K562 (cell line): ENCODE measurements at places on chromosomes 4 and X.
A peak's percentile ranks its signal among the peaks of the same experiment; 100 is the strongest.

GRCh38 chr4:128440923-128441322 lies 153.3 kb upstream of the PGRMC2 start:
- no peak for DNase-seq

DNA sequence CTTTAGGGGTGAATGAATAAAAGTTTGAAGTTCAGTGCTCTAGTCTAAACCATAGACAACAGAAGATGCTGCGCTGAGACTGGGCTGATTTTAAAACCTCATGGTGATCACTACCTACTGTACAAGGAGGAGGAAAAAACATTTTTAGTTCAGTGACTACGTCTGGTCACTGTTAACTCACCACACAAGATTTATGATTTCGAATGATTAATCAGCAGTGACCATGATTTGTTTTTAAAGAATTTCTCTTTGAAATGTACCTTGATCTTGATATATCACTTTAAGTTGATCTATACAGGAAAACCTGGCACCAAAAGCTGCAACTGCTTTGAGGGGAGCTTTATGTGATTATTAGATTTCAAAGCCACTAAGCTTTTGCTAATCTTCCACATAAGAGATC lies 286.3 kb downstream of the PDGFC start:
- DNase-seq, result no peak

GRCh38 chrX:143435916-143436315 lies 81.4 kb downstream of the SPANXN3 start:
- no peak for DNase-seq

GRCh38 chrX:34656842-34657725 lies at the start of gene TMEM47:
TSS of gene TMEM47 (minus strand) at chrX:34657285. CDS start at chrX:34657029, 256 bp downstream.
- peak; percentile 27 for DNase-seq

DNA sequence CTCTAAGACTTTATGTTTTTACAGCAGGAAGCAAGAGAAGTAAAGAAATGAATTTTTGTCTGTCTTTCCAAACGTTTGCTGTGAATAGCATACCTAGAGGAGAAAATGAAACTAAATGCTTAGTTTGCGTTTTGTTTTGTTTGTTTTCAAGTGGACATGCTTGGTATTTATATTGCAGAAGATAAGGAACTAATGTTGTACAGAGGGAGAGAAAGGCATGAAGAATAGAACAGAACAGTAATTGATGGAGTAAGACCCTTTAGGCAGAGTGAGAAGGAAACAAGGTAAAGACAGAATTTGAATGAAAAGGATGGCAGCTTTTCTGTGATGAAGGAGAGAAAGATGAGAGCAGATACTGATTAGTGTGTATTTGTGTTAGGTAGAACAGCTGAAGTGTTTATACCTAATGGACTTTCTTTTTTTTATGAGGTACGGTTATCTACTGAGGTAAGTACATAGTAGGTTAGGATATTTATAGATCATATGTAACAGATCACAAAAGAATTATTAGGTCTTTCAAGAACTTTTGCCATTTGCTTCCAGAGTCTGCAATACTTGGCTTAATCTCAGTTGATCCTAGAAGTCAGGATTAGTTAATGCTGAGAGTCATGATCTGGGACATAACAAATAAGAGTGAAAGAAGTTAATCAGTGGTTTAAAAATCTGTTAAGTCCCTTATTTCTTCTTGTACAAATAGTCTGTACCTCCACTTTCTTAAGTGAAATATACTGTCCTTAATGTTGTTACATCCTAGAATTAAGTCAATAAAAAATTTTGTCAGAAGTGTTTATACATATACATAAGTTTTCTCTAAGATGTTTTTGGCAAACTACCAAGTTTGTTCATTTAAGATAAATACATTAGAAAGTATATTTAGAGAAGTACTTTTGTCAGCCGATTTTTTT lies 36.8 kb downstream of the FABP2 start:
- no peak for DNase-seq
